ENCODE measurements at places on chromosomes 13 and 19.
A peak's percentile ranks its signal among the peaks of the same experiment; 100 is the strongest.

DNA sequence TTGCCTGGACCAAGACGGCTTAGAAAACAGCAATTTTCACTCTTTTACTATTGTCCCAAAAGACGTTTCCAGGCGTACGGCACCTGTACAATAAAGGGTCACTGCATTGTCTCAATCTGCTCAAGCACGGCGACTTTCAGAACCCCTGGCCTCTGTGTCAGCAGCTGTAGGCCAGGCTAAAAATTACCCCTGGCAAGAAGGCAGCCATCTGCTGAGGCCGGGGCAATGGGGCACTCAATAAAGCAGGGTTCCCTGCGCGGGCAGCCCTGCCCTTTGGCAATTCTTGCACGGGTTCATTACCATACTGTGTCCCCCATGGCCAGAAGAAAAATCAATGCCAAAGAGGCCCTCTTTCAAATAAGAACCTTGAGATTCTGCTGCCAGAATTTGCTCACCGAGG lies 52.1 kb downstream of the STK24 start:
- DNase-seq = no peak

- DNase-seq = no peak
Observed at GRCh38 chr19:32673573-32673972, 1.4 kb downstream of the ANKRD27 start.

DNA sequence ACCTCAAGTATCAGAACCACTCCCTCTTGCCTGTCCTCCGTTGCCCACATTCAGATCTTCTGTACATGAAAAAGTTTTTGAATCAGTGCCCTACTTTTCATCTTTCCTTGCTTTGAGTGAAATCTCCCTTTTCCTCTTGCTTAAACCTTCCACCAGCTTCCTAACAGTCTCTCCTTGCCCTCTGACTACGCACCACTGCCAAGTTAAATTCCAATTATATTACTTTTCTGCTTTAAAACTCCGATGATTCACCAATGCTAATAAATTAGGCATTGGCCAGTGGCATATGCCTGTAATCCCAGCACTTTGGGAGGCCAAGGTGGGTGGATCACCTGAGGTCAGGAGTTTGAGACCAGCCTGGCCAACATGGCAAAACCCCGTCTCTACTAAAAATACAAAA lies 30.7 kb upstream of the RFXAP start:
- DNase-seq = no peak

DNA sequence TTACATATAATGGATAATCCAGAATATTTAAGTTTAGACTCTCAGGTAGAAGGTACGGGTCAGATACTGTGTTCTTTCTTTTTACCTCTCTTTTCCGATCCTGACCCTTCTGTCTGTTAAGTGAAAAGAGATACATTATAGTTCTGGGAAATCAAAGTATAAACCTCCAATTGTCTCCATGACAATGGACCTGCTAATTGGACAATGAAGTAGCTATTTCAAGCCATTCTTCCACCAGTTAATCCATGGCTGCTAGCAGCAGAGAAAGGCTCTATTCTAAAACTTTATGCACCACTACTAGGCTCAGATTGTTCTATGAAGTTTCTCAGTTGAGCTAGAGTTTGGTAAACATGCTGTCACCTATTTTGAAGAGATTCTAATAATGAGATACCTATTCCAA lies 8.3 kb upstream of the NBEA start:
- DNase-seq = no peak

GRCh38 chr13:34942732-34943435 lies 814 bp downstream of the NBEA start:
- peak; percentile 26 for DNase-seq

DNA sequence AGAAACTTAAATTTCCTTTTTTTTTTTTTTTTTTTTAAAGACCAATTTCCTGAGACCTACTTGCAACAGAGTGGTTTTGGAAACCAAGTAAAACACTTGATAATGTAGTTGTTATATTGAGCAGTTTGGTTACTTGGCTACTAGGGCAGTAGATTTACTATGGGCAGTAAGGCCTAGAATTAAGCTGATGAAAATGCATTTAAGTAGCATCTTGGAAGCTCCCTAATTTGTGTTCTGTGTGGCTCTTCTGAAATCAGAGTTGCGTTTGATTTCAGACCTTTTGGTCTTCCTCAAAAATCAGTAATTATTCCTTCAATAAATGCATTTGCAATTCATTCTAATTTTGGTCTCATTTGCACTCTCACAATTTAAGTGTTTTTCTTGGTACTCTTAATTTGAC lies 810 bp downstream of the GPR180 start:
- DNase-seq = no peak

DNA sequence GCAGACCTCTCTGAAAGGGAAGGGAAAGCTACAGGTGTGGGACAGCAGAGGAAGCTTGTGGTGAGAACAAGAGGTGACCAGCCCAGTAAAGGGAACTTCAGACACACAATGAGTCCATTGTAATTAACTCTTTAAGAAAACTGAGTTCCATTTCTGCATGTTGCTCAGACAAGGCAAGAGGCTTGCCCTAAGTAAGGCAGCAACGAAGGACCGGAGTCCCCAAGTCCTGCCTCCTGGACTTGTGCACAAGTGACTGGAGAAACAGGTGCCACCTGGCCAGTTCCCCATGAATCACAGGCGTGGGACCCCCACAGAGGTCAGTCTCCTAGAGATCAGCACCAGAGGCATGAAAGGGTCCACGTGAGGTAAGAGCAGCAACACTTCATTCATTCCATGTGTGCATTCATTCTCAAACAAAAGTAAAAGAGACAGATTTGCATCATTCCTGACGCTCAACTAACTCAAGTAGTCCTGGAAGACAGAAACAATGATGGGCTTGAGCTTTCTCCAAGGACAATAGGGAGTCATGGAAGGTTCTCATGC lies 14.7 kb upstream of the SIGLEC6 start:
- no peak for DNase-seq

- DNase-seq = peak; percentile 62
Observed at GRCh38 chr19:41575998-41576397, at the start of gene CEACAM21. CEACAM21 (plus strand) TSS chr19:41576166; CDS start chr19:41576275, 109 bp downstream.

GRCh38 chr13:38803531-38803930 lies 116.7 kb downstream of the FREM2 start:
- no peak for DNase-seq

DNA sequence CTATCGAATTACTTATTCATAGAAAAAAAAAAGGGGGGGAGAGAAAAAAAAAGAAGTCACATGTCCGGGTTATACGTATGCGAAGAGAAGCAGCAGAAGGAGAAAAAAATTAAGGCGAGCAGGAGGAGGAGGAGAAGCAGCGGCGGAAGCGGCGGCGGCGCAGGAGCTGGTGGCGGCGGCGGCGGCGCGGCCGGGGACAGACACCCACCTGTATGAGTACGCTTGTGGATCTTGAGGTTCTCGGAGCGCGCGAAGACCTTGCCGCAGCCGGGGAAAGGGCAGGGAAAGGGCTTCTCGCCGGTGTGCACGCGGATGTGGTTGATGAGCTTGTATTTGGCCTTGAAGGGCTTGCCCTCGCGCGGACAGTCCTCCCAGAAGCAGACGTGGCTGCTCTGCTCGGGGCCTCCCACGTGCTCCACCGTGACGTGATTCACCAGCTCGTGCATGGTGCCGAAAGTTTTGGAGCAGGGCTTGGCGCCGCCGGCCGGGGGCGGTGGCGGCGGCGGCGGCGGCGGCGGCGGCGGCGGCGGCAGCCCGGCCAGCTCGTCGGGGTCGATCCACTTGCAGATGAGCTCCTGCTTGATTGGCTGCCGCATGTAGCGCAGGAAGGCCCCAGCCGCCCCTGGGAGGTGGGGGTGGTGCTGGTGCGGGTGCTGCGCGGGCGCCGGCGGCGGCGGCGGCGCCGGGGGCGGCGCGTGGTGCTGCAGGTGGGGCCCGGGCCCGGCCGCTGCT lies 1.5 kb downstream of the ZIC5 start:
- DNase-seq = no peak

DNA sequence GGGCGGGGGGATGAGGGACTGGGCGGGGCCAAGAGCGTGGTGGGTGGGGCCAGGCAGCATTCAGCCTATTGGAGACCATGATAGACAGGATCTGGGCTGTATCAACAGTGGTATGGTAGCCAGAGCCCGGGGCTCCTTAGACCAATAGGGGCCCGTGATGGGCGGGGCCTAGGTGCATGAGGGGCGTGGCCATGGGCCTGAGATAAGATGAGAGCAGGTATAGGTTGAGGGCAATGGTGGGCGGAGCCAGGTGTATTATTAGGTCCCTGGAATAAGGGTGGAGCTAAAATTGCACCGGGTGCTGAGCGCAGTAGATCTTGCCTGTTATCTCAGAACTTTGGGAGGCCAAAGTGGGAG lies 5.3 kb downstream of the ABCA7 start:
- DNase-seq = no peak

GRCh38 chr19:40625406-40626120 lies 24.4 kb downstream of the LTBP4 start:
- DNase-seq = no peak

DNA sequence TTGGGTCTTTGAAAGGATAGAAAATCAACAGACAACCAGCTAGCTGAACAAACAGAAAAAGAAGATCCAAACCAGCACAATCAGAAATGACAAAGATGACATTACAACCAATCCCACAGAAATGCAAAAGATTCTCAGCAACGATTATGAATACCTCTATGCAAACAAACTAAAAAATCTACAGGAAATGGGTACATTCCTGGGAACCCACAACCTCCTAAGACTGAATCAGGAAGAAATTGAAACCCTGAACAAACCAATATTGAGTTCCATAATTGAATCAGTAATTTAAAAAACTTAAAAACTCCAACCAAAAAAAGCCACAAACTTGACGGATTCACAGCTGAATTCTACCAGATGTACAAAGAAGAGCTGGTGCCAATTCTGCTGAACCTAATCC lies 20.9 kb upstream of the C1QTNF9B start:
- no peak for DNase-seq

DNA sequence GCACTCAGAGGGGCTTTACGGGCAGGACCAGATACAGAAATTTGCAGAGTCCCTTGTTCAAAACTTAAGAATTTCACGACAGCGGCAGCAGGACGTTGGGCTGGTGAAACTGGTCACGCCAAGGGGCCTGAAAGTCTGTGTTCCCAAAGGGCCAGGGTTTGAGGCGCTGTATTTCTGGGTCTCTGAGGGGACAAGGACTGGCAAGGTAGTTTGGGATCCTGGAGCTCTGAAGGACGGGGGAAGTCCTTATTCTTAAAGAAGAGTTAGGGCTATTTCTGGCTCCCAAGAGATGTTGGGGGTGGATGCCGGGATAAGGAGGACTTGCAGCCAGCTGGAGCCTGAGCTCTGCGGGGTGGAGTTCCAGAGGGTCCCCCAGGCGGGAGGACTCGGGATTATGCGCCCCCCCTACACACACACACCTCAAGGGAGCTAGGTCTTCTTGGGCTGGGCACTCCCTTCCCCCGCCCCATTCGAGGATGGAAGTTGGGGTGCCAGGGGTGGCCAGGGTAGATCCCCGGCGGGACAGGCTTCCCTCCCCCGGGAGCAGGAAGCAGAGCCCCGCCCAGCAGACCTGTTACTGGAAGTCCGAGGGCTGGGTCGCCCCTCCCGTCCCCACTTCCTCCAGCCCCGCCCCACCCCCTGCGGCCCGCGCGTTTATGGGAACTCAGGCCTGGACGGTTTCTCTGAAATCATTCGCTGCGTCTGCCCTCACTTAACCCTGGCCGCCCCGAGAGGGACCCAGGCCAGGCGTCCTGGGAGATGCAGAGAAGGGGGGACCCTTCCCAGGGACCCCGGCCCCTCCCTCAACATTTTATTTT lies 5.6 kb downstream of the BCL3 start:
- DNase-seq = no peak

GRCh38 chr13:25733696-25734435 lies 317.9 kb downstream of the SHISA2 start:
- no peak for DNase-seq

- no peak for DNase-seq
Observed at GRCh38 chr19:13104360-13104847, 1.7 kb upstream of the LYL1 start.

GRCh38 chr13:64810750-64811149 lies 2419.4 kb downstream of the PCDH9 start:
- no peak for DNase-seq

DNA sequence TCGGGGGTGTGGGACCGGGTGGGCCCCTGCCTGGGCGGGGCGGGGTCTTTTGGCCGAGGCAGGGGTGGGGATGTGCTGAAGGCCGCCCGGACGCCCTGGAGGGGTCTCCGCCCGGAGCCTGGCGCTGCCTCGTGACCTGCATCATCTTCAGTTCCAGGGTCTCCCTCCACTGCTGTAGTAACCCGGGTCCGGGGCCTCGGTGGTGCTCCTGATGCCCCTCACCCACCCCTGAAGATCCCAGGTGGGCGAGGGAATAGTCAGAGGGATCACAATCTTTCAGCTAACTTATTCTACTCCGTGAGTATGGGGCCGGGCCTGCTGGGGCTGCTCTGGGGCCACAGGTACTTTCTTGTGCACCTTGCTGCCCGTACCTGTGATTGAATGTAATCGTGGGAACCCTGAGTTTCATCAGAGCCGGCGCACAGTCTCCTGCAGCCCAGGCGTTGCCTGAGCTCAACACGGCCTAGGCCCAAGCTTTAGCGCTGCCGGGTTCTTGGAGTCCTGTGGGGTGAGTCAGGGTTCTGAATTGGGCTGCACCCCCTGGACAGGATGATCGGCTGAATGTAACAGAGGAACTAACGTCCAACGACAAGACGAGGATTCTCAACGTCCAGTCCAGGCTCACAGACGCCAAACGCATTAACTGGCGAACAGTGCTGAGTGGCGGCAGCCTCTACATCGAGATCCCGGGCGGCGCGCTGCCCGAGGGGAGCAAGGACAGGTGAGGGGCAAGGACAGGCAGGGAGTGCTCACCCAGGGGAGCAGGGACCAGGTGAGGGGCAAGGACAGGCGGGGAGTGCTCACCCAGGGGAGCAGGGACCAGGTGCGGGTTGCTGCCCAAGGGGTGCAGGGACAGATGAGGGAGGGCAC lies 10.5 kb downstream of the PEAK3 start:
- no peak for DNase-seq

GRCh38 chr13:24168979-24169378 lies 8.5 kb downstream of the SPATA13 start:
- no peak for DNase-seq

DNA sequence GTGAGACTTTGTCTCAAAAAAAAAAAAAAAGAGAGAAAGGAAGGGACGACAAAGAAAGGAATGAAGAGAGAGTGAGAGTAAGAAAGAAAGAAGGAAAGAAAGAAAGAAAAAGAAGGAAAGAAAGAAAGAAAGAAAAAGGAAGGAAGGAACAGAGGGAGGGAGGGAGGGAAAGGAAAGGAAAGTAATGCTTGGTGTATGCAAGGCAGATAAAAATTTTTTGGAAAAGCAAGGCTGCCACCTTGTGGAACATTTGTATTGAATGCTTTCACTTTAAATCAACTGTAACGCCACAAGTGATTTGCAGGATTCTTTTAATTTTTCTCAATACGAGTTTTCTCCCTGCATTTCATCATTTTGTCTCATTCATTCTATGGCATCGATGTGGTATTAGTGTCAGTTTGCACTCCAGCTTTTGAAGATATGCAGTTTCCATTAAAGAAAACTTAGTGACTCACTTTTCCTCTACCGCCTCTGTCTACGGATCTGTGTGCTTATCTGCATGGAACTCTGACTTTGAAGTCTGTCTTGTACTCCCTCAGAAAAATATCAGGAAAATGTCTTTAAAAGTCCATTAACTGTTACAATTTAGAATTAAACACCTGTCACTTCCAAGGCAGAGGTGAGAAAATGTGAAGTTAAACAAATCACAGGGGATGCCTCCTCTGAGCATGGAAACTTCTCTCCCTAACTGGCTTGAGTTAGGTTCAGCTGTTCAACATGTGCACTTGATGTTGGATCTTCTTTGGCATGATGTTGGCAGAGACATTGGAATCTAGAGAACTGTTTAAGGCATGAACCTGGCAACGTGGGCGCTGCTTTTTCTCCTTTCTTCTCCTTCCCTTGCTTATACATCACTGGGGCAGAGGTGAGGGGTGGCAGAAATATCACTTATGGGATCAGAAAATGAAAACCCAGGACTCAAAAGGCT lies 20.0 kb upstream of the ZDHHC20 start:
- peak; percentile 87 for DNase-seq
